ENCODE measurements at places on chromosomes 7 and 10. TPM values are rescaled to one million over a fixed set of nuclear protein-coding genes. Genes with fewer than 3 reads are reported as not detected.

DNA sequence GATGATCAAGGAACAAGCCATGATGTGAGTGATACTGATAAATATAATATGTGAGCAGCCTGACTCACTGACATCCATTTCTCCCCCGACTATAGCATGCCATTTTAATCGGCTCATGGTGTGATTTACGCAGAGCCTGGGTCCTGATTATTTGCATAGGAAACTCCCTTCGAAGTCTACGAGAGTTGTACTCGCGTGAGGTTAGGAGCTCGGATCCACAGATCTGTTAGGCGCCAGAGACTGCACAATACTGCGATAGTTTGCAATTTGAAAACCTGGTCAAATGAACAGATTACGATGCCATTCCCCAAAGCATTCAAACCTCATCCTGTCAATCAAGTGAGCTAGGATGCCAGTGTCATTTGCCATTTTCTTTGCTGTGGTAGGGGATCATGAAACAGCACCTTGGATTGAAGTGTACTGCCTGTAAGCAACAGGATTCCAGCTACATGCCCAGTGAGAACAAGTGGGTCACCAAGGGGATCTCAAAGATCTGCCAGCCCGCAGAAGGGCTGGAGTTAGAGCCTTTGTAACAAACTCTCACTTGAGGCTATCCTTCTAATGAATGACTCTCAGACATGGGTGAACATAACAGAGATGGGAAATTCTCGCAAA lies 158.3 kb downstream of the FRMD4A start:
- DNase-seq: no peak

DNA sequence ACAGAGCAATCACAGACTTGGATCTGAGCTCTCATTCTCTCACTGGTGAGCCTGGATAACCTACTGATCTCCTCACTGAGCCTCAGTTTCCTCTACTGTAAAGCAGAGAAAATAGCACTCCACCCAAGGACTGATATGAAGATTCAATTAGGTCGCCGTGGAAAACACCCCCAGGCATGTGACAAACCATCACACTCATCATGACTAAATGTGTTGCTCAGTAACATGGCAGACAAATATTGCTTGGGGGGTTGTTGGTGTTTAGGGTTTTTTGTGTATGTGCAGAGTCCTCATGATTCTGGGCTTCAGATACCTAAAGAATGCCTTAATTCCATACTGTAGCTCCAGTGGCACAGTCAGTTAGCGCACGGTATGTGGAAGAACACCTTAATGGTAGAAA lies 122.1 kb upstream of the TCF7L2 start:
- DNase-seq: no peak

GRCh38 chr10:5904227-5904626 lies 14.2 kb downstream of the FBH1 start:
- no peak for DNase-seq

GRCh38 chr10:70856454-70856853 lies 31.9 kb downstream of the PCBD1 start:
- no peak for DNase-seq

GRCh38 chr10:129323879-129324278 lies 143.2 kb upstream of the MGMT start:
- no peak for DNase-seq

Gene CISD1
- total RNA-seq: 13.7 TPM

Gene PRPS1L1
- total RNA-seq: not detected
